ENCODE measurements at places on chromosomes 4 and X. TPM values are rescaled to one million over a fixed set of nuclear protein-coding genes. Genes with fewer than 3 reads are reported as not detected.

The SATL1 gene
- total RNA-seq = not detected

The FRG2 gene
- total RNA-seq = not detected

The SEC24D gene
- total RNA-seq = 56.1 TPM

The SOD3 gene
- total RNA-seq = not detected

DNA sequence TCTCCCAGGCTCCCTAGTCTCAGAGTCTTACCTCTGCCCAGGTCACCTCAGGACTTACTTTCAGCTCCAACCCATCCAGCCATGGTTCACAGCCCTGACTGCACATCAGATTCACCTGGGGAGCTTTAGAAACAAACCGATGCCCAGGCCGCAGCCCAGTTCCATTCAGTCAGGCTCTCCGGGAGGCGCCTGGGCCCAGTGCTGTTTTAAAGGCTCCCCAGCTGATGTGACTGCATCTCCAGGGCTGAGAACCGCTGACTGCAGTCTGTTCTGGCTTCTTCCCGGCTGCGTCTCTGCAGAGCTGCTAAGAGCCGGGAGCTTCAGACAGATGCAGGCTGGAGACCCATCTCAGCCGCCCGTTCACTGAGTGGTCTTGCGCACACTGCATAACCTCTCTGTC is 44.4 kb upstream of the LGI2 start:
- DNase-seq = no peak

DNA sequence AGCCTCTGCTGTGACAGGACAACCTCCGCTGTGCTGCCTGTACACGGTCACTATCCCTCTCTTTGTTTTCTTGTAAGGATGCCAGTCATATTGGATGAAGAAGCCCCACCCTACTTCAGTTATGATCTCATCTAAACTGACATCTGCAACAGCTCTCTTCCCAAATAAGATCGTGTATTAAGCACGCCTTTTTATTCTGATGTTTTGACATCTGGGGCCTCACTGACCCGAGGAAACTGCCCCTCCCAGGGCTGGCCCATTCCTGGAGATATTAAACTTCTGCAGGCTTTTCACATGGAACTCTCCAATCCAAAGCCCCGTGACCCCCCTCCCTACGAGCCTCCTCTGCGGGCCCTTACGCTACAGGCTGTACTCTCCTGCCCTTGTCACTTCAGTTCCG is 232.0 kb downstream of the ARHGAP10 start:
- no peak for DNase-seq

The BBS7 gene
- 21.1 TPM for total RNA-seq

- DNase-seq = no peak
These were observed 42.7 kb downstream of the SH3RF1 start for GRCh38 chr4:169228076-169228475.

The FGA gene
- total RNA-seq = not detected

DNA sequence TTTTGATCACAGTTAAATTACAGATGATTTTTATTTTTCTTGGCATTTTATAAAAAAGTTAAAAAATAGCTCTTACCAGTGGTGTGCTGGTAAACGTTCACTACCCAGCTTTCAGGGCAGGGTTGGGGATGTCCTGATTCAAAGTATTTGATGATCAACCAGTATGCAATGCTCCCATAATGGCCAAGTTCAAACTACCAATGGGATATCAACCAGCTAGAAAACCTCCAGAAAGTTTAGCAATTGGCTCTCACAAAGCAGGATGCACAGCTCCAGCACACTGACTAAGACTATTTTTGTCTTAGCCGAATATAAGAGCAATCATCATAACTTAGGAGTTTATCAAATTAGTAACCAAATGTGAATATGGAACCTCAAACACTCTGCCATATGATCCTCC is 108.0 kb upstream of the PDE5A start:
- DNase-seq = no peak

- no peak for DNase-seq
These were observed 2.5 kb downstream of the VBP1 start for GRCh38 chrX:155218777-155219176.

The LPAR4 gene
- not detected for total RNA-seq

DNA sequence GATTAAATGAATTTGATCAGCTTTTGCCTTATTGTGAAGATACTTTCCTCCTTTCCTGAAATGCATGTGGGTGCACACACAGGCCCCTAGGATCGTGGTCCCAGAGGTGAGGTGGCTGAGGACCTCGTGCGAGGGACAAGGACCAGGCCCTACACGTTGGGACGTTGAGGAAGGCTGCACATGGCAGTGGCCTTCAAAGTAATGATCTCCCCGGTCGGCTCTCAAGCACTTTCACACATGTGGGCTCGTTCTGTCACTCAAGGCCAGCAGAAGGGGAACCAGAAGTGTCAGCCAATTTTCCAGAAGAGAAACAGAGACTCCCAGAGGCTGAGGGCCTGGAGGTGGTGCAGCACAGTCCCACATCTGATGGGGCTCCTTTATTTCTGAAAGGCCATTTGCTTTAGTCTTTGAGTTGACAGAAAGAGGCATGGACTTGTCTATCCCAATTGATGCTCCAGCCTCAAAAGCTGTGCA is 196.8 kb downstream of the AFAP1 start:
- no peak for DNase-seq

The TRIM75 gene
- total RNA-seq = not detected

GRCh38 chrX:17553469-17553868 is 178.5 kb downstream of the NHS start:
- DNase-seq = no peak

- peak; percentile 0 for DNase-seq
These were observed 122.4 kb upstream of the HAND2 start for GRCh38 chr4:173652283-173652931.

The CLIC2 gene
- not detected for total RNA-seq

DNA sequence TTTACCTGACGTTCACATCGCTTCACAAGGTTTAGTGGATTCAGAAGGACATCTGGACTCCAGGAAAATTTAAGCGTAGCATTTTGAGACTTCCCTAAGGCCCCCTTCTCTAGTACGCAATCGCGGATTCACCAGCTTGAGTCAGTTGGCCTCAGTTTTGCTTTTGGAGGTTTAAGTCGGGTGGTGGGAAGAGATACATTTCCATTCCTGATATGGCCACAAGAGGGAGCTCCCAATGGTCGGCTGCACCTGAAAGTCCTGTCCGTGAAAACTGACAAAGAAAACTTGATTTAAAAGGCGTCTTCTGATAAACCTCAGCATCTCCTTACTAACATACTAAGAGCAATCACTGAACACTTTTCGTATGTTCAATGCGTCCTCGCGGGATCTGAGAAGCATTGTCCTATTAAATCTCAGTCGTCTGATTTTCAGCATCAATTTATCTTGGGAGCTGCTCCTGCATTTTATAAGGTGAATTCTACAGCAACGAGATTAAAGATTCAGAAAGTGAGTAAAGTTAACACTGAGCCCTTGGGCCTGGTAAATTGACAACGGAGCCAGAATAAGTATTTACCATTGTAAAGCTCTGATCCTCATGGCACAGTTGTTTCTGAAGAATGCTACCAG is 50.6 kb downstream of the LGI2 start:
- DNase-seq = peak; percentile 54

DNA sequence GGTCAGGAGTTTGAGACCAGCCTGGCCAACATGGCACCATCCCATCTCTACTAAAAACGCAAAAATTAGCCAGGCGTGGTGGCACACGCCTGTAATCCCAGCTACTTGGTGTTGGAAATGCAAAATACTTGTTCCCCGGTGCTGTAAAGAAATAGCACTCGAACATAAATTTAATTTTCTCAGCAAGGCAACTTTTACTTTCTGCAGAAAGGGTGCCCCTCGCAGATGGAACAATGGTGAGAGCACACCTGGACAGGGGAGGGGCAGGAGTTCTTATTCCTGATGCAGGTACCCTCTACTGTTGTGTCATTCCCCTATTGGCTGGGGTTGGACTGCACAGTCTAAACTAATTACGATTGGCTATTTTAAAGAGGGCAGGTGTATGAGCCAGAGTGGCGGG is 139.7 kb downstream of the FHIP1A start:
- DNase-seq = no peak

DNA sequence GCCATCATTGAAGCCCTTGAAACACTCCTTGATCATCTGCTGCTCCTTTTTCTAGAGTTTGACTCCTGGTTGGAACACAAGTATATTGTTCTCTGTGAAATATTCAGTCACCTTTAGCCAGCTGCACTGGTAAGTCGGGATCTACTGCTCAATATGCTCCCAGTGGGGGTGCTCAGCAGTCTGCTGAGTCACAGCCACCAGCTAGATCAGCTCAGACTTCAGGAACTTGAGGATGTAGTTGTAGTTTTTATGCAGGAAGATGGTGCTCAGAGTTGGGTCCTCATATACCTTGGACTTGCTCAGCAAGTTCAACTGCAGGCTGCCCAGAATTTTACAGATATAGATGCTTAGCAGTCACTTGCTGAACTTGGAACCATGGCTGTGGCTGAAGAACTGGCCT is 202.5 kb upstream of the RPL34 start:
- DNase-seq = no peak
